ENCODE measurements at places on chromosomes 7 and 10.
A peak's percentile ranks its signal among the peaks of the same experiment; 100 is the strongest.

- DNase-seq, result peak; percentile 61
Measured at GRCh38 chr7:47552621-47553020, 29.3 kb downstream of the TNS3 start.

DNA sequence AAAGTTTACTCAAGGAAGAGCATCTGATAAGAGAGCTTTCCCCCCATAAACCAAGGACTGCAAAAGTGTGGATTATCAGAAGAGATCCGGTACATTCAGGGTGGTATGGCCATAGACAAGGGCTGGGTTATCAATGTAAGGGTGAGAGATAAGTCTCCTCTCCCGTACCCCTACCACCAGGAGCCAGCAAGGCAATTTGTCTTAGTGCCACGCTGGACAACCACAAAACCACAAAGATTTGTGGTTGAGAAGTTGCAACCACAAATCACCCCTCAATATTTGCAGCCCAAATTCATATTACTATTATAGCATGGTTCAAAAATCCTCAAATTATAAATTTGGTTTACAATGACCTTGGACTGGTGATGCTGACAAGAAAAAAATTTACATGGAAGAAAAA, 2.3 kb upstream of the ZSCAN25 start:
- no peak for DNase-seq

DNA sequence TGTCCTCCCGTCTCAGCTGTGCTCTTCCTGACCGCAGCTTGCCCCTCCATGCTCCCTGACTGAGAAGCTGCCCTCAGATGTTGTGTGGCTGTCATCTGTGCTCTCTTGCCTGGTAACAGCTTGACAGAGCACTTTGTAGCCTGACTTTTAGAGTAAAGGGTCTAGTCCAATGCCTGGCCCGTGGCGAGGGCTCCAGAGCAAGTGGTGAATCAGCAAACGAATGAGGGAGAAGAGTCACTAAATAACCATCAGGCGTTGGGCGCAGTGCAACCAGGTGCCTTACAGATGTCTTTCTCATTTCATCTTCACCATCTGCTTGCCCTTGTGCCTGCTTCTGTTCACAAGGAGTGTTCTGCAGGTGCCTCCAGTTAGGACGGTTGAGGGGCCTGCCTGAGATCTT, 45.6 kb downstream of the MKI67 start:
- DNase-seq, result no peak

GRCh38 chr10:44771233-44771995, 139.7 kb upstream of the TMEM72 start:
- no peak for DNase-seq

DNA sequence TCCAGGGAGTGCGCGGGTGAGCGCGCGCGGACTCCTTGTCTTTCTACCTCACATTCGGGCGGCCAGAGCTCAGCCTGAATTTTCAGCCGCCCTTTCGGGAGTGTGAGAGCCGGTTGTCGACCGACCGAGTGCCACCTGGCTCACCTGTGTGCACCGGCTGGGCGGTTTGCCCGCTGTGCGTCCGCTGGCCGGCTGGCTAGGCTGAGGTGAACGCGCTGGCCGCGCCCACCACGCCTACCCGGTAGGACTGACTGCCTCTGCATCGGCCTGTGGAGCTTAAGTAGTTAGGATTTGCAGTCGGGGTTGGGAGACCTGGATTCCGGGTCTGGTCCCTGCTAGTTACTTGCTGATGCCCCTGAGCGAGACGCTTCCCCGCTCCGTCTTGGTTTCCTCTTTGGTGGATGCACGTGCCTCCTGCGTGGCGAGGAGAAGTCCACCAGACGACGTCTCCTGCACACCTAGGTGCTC, 553 bp downstream of the TSPAN15 start:
- DNase-seq, result no peak

DNA sequence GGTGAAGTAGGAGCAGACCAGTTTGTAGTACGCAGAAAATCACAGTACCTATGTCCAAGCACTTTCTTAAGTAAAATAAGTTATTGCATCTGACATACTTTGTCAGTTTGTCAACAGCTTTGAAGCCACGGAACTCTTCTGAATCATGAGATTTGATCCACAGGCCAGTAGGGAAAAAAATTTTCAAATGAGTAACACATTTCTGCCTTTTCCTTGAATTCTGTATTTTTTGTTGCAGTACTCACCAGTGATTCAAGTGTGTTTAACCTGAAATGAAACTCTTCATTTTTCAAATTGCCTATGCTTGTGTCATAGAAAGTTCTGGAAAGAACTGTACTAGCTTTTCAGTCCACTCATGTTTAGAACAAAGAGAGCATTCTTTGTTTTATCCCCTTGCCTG, 337.7 kb downstream of the GATA3 start:
- DNase-seq, result no peak

- no peak for DNase-seq
Measured at GRCh38 chr10:8539056-8539455, 484.6 kb downstream of the GATA3 start.

GRCh38 chr7:158103378-158103777, 484.2 kb downstream of the PTPRN2 start:
- no peak for DNase-seq

- peak; percentile 9 for DNase-seq
Measured at GRCh38 chr10:16724509-16724908, 92.7 kb downstream of the RSU1 start.

GRCh38 chr10:25174461-25175230, at the start of gene GPR158:
TSS of gene GPR158 (plus strand) at chr10:25175001. CDS start at chr10:25175421, 420 bp downstream.
- DNase-seq, result peak; percentile 61

DNA sequence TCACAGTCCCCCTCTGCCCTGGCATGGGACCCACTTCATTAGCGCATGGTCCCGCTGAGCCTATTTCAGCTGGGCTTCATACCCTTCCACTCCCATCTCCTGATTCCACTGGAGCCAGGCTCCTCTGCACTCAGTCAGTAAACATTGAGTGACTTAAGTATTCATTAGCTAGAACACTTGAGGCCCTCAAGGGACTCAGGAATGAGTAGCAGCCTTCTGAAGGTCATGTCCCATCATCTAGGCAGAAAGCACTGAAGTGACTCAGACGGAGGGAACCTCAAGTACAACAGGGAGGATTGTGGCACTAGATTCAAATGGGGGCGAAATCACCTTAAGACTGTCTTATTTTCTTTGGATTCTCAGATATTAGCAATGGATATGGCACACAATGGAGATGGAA, 186.6 kb upstream of the INHBA start:
- no peak for DNase-seq

- peak; percentile 96 for DNase-seq
Measured at GRCh38 chr10:110535958-110536891, 31.3 kb upstream of the SMC3 start.

DNA sequence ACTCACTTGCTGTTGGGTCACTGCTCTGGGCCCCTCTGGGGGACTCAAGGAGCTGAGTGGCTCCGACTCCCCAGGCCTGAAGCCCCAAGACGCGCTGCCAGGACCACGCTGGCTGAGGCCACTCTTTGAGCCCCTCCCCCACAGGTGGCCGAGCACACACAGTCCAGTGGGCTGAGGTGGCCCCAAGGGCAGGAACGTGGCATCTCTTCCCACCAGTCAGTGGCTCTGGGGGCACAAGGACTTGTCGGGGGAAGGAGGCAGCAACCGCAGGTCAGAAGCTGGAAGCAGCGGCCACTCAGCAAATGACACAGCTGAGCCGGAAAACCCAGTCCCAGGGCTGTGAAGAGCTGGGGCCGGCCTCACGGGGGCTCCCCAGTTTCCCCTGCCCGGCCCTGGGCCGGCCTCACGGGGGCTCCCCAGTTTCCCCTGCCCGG, 24.1 kb downstream of the GRIFIN start:
- peak; percentile 33 for DNase-seq

DNA sequence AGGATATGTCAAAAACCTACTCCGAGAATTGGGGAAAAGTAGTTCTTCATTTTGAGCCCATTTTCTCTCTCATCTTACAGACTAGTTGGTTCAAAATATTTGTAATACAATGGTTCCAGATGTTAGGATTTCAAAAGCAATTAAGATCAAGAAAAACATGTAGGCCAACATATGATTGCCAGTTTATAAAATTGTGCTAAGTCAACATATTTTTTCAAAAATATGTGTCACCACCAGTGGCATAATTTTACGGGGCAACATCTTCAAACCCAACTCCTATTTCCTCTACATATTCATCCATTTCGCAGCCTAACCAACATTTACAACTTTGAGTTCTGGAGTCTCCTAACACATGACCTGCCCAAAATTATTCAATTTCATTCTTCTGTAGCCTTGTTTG, 514.5 kb upstream of the TPK1 start:
- DNase-seq, result no peak

GRCh38 chr10:114870486-114870885, 48.9 kb downstream of the FHIP2A start:
- DNase-seq, result no peak

GRCh38 chr7:134847851-134848588, 68.6 kb downstream of the CALD1 start:
- DNase-seq, result no peak

DNA sequence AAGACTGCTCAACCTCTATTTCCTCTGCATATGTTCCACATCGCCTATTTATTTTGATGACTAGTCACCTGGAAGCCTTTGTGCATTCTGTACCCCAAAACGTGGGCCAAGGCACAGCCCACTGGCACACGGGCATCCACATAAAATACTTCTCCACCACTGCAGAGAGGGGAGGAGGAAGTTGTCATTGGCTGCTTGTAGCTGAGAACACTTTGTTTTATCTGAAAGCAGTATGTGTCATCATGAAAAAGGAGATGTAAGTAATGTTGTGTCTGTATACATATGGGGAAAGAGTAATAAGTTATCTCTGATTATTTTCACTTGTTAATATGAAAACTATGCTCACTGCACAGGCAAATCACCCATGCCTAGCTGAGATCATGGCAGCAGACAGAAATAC, 48.2 kb upstream of the AMPH start:
- DNase-seq, result peak; percentile 27

- no peak for DNase-seq
Measured at GRCh38 chr7:73778801-73779389, 8.8 kb upstream of the CLDN3 start.

DNA sequence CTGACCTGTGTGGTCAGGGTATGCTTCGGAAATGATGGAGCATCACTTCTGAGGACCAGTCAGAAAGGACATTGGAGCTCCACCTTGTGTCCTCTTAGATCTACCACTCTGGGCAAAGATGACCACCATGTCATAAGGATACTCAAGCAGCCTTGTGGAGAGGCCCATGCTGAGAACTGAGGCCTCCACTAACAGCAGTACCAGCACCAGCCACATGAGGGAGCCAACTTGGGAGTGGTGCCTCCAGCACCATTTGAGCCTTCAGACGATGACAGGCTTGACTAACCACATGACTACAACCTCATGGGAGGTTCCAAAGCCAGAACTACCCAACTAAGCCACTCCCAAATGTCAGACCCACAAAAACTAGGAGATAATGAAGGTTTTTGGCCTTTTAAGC, 116.0 kb downstream of the NPTX2 start:
- peak; percentile 65 for DNase-seq

DNA sequence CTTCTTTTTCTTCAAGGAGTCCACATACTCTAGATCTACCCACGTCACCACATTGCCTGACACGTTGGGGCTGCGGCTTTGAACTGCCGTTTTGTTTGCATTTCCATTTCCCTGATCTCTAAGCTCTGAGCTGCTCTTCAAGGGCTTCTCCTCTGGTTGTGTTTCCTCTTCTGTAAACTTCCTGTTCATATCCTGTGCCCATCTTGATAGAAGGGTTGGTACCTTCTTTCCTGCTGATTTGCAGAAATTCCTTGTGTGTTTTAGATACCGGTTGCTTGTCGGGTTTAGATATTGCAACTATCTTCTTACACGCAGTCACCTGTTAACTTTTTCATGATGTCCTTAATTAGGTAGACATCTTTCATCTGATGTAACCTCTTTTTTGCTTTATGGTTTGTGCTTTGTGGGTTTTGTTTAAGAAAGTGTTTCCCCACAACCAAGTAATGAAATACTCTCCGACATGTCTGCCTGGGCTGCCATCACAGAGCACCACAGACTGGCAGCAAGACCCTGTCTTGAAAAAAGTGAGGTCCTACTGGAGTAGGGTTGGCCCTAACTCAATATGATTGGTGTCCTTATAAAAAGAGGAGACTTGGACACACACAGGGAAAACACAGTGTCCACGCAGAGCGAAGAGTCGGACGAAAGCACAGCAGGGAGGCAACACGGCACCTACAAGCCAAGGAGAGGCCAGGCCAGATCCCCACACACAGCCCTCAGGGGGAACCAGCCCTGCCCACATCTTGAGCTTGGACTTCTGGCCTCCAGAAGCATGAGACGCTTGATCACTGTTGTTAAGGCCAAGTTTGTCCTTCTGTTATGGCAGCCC, 99.1 kb upstream of the PDGFA start:
- DNase-seq, result peak; percentile 64
